Fibroblast of skin of right biceps (primary cell): ENCODE measurements at places on chromosomes 1 and 21.

DNA sequence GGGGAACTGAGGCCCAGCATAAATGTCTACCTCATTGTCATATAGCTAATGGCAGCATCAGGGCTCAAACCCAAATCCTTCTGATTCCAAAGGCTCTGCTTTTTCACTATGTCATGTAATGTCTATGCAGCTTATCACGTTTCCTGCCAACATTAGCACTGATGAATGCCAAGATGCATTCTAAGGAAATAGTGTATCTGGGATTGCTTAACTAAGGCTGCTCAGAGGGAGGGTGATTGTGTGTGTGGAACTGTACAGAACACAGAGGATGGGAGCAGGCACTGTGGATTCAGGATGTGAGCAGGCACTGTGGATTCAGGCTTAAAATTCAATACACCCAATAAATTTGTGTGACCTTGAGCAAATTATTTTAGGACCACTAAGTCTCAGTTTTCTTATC, 456.4 kb upstream of the DEPDC1 start:
- DNase-seq, result no peak

DNA sequence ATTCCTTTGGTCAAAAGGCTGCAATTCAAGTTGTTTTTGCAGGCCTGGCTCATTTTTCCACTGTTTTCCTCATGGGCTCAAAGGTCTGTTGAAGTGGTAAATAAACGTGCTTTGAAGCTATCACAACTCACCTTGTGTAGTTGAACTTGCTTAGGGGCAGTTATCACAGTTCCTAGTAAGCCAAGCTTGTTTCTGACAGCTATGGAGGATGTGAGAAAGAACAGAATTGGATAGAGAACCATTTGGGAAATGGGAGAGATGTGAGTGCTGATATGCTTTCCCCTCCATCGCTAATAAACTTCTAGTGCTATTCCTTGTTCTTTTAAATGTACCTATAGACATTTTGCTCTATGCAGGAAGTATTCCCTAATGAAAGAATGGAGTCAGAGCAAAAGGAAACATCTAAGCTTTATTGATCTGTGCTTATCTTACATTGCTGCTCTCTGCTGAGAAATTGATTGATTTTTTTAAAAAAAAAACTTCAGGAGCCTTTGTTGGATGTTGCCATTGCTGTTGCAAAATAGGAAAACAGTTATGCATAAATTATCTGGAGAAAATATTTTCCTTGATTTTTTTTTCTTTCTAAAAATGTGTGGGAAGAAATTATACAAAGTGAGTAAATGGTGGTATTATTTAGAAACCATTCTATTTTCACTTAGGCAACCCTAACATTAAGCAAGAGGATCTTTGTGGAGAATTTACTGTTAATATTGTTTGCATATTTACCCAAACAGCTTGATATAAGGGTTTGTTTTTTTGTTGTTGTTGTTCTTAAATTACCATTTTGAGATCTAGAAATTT, 118.2 kb downstream of the MAGI3 start:
- no peak for DNase-seq

- no peak for DNase-seq
Measured at GRCh38 chr1:46820076-46820475, 21.2 kb downstream of the CYP4B1 start.

DNA sequence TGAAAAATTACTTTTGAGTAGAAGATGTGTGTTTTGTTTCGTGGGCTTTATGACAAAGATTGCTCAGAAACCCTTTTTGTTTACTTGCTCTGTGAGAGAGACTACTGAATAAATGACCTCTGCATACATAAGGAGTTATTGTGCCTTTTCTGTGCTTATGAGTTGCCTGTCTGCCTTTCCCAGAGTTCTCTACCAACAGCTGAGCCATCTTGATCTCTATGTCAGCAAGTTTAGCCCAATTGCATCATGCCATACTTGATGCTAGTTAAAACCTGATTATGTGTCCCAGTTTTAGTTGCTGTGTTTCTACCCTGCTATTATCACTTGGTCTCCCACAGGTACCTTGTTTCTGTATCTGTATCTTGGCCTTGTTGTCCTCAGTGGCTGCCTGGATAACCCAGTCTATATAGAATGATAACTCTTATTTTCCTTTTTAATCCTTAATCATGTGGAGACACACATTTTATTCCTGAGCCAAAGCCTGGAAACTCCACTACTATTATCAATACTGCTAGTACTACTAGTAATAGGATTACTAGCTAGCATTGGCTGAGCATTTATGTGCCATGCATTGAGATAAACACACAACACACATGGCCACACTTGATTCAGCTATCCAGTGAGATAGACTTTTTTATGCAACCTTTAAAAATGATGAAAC, 28.7 kb upstream of the GNG12 start:
- DNase-seq, result no peak

GRCh38 chr1:9289711-9290485, 2.8 kb upstream of the SPSB1 start:
- DNase-seq, result peak; percentile 94

- DNase-seq, result no peak
Measured at GRCh38 chr1:154772056-154772455, 98.0 kb downstream of the KCNN3 start.

GRCh38 chr1:21077085-21077484, 99.6 kb downstream of the EIF4G3 start:
- DNase-seq, result peak; percentile 61

GRCh38 chr21:38386967-38387366, 111.3 kb downstream of the ERG start:
- DNase-seq, result peak; percentile 50

GRCh38 chr1:201361652-201362504, 15.6 kb downstream of the TNNT2 start:
- DNase-seq, result peak; percentile 42

DNA sequence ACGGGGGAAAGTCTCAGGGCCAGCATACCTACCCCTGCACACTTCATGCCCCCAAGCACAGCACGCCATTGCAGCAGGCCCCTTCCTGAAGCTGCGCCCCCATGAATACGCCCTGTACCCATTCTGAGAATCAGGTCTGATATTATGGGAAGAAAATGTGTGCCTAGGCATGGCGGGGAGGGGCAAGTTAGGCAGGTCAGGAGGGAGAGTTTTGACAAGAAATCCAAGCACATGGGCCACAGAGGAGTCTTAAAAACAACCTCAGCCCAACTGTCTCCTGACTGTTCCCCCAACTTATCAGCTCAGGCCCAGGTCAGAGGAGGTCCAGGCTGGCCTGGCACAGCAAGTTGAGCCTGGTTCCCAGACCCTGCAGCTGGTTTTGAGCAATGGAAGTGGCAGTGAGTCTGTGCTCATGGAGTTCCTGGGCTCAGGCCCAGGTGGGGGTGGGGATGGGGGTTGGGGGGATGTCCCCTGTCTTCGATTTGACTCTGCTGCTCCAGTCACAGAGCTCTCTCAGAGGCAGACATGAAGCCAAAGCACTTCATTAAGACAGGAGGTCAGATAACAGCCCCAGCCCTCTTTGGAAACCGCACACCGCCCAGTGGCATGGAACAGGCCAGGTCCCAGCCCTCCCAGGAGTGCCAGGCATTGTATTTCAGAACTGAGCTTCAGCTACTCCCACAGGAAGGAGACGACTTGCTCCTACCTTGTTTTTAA, 20.6 kb upstream of the BCAR3 start:
- DNase-seq, result no peak

- DNase-seq, result peak; percentile 92
Measured at GRCh38 chr1:33435096-33435820, 4.4 kb upstream of the PHC2 start.
